Fibroblast of lung (primary cell): ENCODE measurements at places on chromosomes 11 and 22. TPM values are rescaled to one million over a fixed set of nuclear protein-coding genes. Genes with fewer than 3 reads are reported as not detected.

FOLH1 gene
- total RNA-seq: 0.51 and 1.2 TPM in 2 replicates

CD3E gene
- total RNA-seq: not detected in 2 replicates

PKDREJ gene
- total RNA-seq: under 0.01 TPM in 2 replicates

DAGLA gene
- 1.3 and 2.0 TPM in 2 replicates for total RNA-seq

CPT1B gene
- total RNA-seq: 2.6 and 4.8 TPM in 2 replicates

KRTAP5-2 gene
- not detected in 2 replicates for total RNA-seq

NRIP3 gene
- total RNA-seq: 4.1 and 8.8 TPM in 2 replicates
